ENCODE measurements at places on chromosomes 7 and 10.

GRCh38 chr7:143367972-143368371 lies 5.5 kb upstream of the FAM131B start:
- no peak for DNase-seq

GRCh38 chr10:69572159-69573055 lies 815 bp downstream of the NEUROG3 start:
- DNase-seq = peak; percentile 12

GRCh38 chr10:4488904-4489303 lies 337.1 kb upstream of the AKR1E2 start:
- DNase-seq = no peak

- no peak for DNase-seq
These were observed 65.5 kb downstream of the RAMP3 start for GRCh38 chr7:45223078-45223477.

GRCh38 chr10:34102237-34102673 lies 712.8 kb downstream of the PARD3 start:
- no peak for DNase-seq

DNA sequence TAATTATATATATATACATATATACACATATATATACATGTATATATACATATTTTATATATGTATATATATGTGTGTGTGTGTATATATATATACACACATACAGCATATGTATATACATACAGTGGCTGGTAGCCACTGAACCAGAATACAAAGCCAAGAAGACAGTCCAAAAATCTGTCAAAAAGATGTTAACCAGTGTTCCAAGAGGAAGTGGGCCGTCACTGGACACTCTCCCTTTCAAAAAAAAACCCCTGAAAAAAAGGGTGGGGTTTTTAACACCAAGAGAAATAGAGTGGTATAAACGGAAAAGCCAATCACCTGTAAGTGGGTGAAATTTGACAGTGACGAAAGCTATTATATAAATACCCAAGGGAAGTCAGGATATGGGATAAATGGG lies 31.1 kb upstream of the C1GALT1 start:
- no peak for DNase-seq

GRCh38 chr10:70579234-70580002 lies 23.1 kb downstream of the PRF1 start:
- no peak for DNase-seq

GRCh38 chr10:55158633-55159032 lies 357.6 kb upstream of the PCDH15 start:
- DNase-seq = no peak

DNA sequence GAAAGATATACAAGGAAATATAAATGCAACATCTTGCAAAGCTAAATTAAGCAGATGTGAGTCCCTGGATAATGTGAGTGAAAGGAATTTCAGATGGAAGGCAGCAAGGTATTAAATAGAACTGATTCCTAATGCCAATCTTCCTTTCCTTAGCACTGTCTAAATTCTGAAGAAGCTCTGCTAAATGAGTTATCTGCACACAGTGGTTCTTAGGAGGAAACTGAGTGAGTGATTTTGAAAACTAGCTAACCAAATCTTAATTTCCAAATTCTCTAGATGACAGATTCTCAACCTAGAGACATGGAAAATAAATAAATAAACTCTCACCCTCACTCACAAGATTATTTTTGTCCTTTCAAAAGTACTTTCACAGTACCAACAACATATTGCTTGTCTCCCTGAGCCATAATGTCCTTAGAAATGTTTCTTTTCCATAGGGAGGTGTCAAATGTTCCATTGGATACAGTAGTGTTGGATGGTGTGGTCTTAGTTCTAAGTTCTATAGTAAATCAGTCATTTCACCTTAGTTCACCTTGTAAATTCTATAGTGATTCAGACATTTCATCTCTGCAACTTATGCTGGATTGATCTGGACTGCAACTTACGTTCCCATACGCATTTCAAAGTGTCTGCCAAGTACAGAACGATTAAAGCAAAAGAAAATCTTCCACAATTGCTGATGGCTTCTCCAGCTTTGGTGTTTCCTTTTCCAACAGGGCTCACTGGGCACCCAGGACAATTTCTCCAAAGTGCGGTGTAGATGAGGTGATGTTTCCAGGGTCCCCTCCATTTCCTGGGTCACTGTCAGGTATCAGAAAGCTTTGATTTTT lies 145.4 kb upstream of the FAM171A1 start:
- DNase-seq = no peak

- no peak for DNase-seq
These were observed 130.2 kb downstream of the GPR37 start for GRCh38 chr7:124635416-124635815.

GRCh38 chr10:1754506-1755153 lies 17.3 kb upstream of the ADARB2 start:
- no peak for DNase-seq

GRCh38 chr10:84660450-84661159 lies 332.2 kb downstream of the CCSER2 start:
- DNase-seq = no peak

Data from CD4-positive, alpha-beta memory T cell (primary cell).